ENCODE measurements at places on chromosomes 7 and 10.

DNA sequence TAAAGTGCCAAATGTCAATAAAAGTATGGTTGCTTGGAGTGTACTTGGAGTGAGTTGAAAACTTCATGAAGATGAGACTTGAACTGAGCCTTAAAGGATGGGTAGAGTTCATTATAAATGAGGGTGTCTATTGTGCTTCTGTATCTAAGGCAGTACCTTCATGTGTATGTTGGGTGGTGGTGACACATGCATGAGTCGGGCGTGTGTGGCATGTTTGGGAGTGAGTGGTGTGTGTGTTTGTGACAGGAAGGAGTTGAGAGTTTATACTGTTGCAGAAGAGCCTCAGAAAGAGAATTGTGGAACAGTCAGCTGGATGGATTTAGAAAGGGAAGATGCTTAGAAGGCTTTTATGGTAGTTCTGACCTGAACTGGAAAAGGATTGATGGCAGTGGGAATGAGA lies 6.0 kb upstream of the ZRANB1 start:
- DNase-seq, result peak; percentile 43

GRCh38 chr10:79159141-79159651 lies 90.4 kb downstream of the ZMIZ1 start:
- peak; percentile 79 for DNase-seq

DNA sequence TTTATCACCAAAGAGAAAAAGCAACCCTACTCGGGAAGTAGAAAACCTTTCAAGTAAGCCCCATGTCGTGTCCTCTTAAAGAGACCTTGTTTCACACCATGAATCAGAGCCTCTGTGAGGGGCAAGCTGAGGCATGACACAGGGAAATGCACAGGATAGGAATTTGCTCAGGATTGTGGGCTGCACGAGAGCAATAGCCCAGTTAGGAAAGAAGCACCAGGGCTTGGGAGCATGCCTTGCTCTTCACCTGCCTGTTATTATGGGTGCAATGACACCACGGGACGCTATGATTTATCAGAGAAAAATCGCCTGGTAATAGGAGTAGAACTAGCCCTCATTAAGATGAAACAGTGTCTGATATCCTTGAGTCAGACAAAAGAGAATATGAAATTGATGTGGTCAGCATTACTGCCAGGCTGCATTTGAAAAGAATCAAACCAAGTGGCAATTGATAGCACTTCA lies 562.9 kb upstream of the NRP1 start:
- peak; percentile 51 for DNase-seq

DNA sequence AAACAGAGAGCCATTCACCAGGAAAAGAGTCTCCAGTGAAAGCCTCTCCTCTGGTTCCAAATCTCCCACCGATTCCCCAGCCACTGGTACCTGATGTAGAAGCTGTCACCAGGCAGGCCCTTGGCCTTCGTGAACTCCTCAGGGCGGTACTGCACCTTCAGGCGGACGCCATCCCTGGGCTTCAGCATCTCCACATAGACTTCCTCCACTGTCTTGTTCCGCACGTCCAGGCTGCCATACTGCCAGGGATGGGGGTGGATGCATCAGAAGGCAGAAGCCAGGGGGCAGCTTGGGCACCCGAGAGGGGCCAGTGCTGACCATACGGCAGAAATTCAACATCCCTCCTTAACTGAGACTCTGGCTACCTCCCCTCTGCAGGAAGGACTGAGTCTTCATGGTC lies 118.8 kb downstream of the DLG5 start:
- no peak for DNase-seq

DNA sequence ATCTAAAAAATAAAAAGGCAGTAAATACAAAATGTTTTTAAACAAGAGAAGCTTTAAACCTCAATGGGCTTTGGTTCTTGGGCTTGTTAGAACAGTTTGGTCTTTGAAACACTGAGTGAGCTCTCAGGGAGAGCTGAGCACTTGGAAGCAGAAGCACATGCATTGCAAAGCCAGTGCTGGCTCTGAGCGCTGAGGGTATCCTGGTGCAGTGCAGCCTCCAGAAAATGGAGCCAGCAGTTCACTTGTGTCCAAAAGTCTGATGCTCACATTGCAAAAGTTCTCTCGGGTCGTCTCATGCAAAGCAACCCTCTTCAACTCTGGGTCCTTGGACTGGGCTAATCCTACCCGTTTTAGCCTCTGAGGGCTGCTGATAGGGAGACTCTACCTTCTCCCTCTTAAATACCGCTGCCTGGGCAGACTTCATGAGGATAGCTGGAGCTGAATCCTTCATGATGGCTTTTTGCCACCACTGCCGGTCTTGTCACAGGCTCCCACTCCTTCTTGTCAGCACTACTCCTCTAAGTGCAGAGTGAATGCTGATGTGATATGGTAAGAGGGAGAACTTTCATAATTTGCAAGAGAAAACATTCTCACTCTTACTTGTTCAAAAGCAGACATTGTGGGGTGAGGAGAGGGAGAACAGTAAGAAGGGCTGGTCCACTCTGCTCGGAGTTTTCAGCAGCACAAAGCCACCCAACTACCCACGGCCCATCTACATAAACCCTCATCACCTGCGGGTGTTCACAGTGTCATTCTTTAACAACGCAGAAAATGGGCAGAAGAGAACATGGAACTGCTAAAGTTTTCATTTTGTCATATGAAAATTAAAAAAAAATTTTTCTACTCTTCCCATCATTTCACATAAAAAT lies 42.2 kb upstream of the BMPER start:
- DNase-seq, result no peak

DNA sequence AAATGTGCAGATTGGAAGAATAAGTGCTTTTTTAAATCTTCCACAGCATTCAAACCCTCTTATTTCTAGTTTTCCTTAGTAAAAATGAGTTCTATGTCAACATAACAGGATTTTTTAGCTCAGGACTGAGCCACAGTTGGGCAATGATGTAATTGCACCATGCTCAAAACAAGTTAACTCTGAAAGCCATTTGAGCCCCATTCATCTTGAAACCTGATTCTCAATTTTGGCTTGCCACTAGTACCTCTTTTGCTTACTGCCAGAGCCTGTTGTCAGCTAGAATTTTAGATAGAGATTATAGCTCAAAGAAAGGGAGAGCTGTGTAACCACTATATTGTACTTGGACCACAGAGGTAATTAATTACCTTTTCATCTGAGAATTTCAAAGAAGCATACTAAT lies 1028.5 kb upstream of the PHF14 start:
- DNase-seq, result no peak

DNA sequence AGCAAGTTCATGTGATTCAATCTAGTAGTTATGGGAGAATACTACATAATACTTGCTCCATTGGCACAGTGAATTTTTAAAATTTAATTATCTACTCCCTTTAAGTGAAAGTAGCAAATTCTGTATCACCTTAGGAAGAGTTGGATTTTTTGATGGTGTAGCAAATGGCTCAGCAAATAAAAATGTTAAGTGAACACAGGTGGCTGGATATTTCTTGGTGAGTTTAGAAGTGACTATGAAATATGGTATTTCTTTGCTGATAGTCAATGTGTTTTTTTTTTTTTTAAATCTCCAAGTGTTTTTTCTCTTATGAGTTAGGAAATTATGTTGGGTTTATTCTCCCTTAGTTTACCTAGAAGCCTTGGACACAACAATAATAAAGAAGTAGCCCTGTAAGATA lies 67.8 kb downstream of the CREM start:
- DNase-seq, result no peak

- DNase-seq, result no peak
These were observed 794.5 kb upstream of the IGFBP3 start for GRCh38 chr7:46715579-46715978.

GRCh38 chr10:12130237-12130872 lies 878 bp downstream of the SEC61A2 start:
- peak; percentile 83 for DNase-seq

DNA sequence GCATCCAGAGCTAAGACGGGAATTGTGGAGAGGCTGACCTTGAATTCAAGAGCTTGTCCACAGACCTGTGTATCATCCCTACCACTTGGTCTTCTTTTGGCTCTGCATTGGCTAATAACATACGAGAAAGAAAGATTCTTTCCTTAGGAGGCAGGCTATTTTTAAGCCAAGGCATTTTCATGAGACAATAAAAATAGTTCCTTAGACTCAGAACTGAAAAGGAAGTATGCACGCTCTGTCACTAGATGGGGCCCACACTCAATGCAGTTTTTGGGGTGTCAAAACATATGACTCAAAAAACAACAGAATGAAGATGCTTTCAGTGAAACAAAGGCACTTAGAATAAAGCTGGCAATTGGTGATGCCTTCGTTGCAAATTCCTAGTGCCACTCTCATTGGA lies 265.9 kb upstream of the DGKB start:
- peak; percentile 20 for DNase-seq

- DNase-seq, result no peak
These were observed 51.8 kb upstream of the DNAAF5 start for GRCh38 chr7:674454-675410.

DNA sequence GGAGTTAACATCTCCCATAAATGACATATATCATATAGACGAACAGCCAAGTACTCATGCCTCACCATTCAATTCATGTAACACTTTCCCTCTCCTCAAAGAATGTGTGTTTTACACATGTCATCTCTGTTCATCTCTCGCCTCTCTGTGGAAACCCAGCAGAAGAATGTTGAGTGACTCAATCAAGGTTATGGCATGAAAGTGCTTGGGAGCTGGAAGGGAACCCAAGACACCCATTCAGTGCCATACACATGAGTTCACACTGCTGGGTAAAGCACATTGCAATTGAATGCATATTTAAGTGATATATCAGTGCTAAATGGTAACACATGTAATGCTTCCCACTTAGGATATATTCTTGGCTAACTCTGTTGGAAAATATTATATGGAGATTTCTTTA lies 322.9 kb downstream of the PTEN start:
- peak; percentile 95 for DNase-seq

- no peak for DNase-seq
These were observed 119.0 kb downstream of the SEC23IP start for GRCh38 chr10:120011359-120012130.

DNA sequence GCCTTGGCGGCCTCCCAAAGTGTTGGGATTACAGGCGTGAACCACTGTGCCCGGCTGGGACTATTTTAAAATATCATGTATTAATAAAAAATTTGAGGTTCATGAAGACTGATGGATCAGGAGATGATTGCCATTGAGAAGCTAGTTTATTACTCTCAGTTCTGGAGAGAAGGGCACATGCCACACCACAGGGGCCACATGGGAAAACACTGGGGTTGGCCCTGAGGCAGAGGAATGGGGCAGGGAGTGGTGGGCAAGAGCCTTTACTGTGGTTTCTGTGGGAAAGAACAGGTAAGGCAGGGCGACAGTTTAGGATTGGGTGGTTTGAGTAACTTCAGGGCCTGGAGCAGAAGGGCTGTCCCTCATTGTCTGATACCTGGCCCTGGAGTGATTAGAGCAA lies 6.8 kb upstream of the TBRG4 start:
- DNase-seq, result no peak

DNA sequence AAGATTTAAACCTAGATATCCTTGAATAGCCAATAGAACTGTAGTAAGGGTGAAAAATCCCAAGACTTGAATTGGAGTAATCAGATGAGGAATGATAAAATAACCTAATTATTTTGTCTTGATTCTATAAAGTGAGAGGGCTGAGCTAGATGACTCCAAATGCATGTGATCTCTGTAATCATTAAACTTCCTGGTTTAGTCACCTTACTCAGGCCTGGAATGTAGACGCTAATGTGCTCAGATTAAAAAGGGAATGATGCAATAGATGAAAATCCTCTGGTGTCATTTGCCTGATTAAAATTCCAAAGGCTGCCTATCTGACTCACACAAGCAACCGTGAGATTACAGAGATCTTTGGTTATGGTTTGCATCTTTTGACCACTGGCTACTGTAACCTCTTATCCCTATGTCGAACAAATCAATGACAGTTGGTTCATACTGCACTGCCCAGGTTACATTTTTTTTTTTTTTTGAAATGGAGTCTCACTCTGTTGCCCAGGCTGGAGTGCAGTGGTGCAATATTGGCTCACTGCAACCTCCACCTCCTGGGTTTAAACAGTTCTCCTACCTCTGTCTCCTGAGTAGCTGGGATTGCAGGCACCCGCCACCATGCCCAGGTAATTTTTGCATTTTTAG lies 2.9 kb upstream of the HKDC1 start:
- peak; percentile 90 for DNase-seq

DNA sequence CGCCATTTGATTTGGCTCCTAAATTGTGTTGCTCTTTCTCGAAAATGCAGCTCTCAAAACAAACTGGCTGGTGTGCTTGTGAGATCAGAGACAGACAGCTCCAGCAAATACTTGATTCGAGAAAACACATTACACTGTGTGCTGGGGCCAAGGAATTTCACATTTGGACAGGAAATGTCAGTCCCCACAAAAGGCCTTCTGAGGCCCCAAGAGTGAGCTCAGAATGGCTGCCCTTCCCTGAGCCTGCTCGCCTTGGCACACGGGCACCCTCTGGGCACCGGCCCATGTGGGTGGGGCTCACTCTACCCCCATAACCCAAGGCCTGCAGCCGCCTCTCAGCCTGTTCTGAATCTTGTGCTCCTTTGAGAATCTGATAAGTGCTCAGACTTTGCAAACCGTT lies 13.9 kb upstream of the HSPA12A start:
- DNase-seq, result no peak

- DNase-seq, result no peak
These were observed 27.7 kb downstream of the CPXM2 start for GRCh38 chr10:123863721-123864482.

GRCh38 chr7:26900251-26900650 lies 35.9 kb upstream of the SKAP2 start:
- no peak for DNase-seq

DNA sequence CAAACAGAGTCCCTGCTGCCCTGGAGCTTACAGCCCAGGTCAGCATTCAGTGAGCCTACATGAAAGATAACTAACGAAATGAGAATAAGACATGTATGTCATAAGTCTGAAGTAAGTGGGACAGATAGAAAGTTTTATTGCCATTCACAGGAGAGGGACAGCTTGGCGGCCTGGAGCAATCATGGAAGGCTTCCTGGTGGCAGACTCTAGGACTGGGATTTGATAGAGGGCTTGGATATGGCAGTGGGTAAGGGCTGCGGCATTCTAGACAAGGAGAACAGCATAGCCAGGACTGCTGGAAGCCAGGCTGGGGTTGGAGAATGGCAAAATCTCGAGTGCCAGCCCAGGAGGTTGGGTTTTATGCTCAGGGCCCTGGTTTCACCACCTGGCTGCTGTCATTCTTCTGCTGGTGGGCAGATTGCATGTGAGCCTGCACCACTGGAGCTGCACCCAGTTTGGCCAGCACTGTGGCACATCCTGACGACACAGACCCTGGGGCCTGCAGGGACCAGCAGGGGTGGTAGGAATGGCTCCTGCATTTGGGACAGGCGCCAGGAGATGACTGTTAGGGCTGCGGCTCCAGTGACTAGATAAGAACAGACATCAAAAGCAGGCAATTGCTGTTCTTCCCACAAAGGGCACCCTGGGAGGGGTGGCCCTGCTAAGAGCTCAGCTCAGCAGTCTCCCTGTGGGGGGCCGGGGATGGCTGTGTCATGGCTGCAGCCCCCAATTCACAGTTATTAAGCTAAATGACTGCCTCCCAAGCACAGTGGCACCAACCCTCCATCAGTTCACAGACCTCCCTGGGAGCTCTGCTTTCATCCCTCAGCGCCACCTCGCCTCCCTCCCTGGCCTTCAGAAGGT lies 161.1 kb downstream of the RPS24 start:
- peak; percentile 51 for DNase-seq

- DNase-seq, result no peak
These were observed 36.7 kb upstream of the GALNTL5 start for GRCh38 chr7:151919595-151919994.
